Fibroblast of skin of left biceps (primary cell): ENCODE measurements at places on chromosomes 5 and 9.

DNA sequence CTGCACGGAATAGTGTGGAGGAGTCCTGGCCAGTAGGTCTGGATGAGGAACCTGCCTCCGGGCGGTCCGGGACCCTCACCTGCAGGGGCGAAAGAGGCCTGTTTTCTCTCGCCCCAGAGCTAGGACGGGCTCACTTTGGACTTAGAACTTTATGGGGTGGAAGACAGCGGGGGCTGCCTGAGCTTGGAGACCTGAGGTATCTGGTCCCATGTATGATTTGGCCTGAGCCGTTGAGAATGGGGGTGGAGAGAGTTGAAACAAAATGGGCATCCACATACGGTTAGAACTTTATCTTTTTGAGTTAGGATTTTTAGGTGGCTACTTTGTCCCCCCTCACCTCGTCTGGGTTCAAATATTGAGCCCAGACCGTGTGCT lies 681 bp upstream of the ETF1 start:
- DNase-seq: no peak

- DNase-seq: no peak
Measured at GRCh38 chr5:157613385-157614245, 38.0 kb upstream of the ADAM19 start.

DNA sequence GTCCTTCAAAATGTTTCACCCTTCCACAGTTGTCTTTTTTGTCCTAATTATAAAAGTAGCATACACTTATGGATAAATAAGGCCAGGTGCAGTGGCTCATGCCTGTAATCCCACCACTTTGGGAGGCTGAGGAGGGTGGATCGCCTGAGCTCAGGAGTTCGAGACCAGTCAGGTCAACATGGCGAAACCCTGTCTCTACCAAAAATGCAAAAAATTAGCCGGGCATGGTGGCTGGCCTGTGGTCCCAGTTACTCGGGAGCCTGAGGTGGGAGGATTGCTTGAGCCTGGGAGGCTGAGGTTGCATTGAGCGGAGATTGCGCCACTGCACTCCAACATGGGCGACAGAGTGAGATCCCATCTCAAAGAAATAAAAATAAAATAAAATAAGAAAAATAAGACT lies 1.6 kb downstream of the C5orf52 start:
- no peak for DNase-seq

GRCh38 chr5:159836691-159837090 lies 79.6 kb upstream of the ADRA1B start:
- DNase-seq: no peak

DNA sequence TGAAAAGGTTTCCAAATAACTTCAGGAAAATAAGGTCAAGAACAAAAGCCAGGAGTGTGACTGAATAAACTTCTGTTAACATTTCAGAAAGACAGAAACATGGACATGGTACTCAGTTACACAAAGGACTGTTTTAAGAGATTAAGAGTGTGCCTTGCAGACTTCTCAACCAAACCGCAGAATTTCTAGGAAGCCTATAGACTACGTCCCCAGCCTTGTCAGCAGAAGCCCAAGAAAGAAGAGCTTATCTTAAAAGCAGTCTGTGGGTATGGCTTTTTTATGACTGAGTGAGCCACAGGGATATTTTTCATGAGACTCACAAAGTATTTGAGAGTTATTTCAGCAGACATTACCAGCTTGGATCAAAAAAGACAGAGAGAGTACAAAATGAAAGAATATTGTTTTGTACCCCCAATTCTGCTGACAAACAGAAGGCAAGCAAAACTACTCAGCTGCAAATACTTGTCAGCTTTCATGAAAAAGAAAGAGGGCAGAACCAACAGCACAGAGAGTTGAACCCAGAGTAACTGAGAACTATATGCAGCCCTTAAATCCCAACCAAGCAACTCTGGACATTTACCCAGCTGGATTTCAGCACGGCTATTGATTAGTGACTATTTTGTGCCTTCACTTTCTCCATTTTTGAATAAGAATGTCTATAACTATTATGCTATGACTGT lies 711.0 kb upstream of the CTNND2 start:
- DNase-seq: no peak

GRCh38 chr5:145574889-145575573 lies 260.1 kb downstream of the PRELID2 start:
- no peak for DNase-seq

- DNase-seq: no peak
Measured at GRCh38 chr5:110324876-110325275, 401.6 kb downstream of the TMEM232 start.

- no peak for DNase-seq
Measured at GRCh38 chr9:2725126-2725525, 7.8 kb downstream of the KCNV2 start.

DNA sequence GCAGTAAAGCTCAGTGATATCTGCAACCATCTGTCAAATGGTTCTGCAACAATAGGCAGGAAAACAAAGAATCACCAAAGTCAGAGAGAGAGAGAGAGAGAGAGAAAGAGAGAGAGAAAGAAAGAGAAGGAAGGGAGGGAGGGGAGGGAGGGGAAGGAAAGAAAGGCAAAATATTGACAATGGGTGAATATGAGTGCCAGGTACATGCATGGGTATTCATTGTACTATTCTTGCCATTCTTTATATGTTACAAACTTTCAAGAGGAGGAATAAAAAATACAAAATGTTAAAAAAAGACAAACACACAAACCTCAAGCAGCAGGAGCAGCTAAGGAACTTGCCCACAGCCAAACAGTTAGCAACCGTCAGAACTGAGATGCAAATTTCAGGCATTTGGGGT lies 350.8 kb upstream of the RFX3 start:
- no peak for DNase-seq
